ENCODE measurements at places on chromosomes 6 and 20.
A peak's percentile ranks its signal among the peaks of the same experiment; 100 is the strongest.

DNA sequence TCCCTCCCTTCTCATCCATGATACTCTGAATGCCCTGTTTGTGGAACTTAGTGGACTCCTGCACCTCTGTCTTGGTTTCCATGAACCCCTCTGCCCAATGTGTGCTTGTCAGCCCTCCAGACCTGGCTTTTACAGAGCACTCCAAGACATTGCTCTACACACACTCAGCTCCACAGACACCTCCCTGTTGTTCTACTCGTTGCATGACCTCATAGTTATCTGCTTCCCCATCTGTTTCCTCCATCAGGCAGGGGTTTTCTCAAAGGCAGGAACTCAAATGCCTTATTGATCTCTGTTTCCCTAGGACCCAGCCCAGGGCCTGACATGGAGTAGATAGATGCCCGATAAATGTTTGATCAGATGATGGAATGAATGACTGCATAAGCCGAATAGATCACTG is 13.3 kb downstream of the PLCG1 start:
- no peak for DNase-seq

- DNase-seq = no peak
Measured at GRCh38 chr20:62550087-62550632, 74.4 kb upstream of the GATA5 start.

GRCh38 chr6:152300517-152300916 is 336.6 kb downstream of the SYNE1 start:
- no peak for DNase-seq

GRCh38 chr6:106025655-106026054 is 60.5 kb upstream of the PRDM1 start:
- DNase-seq = no peak

- DNase-seq = no peak
Measured at GRCh38 chr20:17837179-17837578, 131.4 kb downstream of the SNX5 start.

DNA sequence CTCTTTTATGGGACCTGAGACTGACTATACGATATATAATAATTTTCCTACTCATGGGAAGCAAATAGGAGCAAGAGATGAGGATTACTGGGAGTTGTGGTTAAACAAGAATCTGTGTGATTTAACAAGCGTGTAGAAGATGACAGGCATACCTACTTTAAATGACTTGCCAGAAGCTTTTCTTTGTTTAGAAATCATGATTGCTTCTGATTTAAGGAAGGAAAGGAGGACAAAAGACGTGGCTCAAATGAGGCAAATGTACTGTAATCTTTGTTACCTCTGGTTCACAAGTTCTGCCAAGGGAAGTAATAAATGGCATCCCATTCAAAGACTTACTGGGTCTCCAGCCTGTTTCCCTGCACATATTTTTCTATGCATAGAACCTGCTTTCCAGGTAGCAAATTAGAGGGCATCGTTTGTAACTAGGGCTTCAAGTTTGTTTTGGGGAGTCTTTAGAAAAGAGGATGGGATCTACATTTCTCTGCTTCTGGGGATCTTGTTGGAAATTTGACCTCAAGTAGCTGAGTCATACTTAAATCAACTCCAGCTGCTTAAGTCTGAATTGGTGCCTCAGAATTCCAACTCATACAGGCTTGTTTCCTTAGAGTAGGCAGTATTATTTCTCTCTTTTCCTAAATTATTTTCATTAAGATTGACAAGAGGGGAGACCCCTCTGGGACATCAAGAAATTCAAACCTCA is 2.9 kb upstream of the TRMT11 start:
- no peak for DNase-seq

- DNase-seq = peak; percentile 43
Measured at GRCh38 chr6:83215131-83216047, 22.2 kb downstream of the RWDD2A start.

DNA sequence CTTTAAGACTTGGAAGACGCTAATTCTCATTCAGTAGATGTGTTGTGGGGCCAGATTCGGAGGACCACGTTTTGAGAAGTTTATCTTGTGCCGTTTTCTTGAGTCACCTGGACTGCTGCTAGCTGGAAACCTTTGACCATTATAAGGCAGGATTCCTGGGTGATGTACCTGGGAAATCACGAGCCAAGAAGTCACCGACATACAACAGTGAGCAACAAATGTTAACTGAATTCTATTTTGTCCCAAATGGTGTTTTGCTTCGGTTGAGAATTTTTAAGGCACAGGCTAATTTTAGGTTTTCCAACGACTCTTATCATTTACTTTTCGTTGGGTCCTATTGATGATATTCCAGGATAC is 93.4 kb upstream of the BTN3A2 start:
- no peak for DNase-seq

DNA sequence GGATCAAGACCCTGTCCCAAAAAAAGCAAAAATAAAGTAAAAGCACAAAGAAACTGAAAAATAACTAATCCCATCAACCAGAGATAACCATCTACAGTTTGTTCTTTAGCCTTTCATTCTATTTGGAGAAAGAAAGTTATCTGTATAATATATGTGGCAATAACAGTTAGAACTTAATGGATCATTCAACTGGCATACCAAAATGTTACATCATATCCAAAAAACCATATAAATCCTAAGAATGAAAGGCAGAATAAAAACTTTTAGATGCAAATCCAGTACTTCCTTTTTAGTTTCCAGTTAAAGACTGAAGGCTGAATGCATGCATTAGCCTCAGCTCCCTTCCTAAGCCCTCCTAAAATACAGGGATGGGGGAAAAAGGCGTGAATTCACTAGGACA is 25.2 kb downstream of the ILRUN start:
- DNase-seq = no peak

DNA sequence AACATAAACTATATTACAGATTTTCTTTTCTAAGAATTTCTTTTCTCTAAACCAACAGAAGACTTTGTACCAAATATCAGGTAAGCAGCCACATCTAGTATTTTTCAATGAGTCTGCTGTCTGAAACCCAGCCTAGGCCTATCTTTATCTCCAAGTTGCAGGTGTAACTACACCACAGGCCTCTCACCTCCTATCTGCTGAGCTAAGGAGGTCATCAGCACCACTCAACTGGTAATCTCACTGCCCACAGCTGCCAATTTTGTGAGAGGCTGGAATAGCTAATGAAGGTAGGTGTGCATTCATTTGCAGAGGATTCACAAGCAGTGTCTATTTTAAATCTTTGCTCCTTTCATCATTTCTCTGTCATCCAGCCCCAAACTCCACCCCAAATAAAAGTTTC is 584.8 kb downstream of the HDGFL1 start:
- DNase-seq = no peak

- no peak for DNase-seq
Measured at GRCh38 chr6:45351667-45352066, 23.5 kb downstream of the RUNX2 start.

DNA sequence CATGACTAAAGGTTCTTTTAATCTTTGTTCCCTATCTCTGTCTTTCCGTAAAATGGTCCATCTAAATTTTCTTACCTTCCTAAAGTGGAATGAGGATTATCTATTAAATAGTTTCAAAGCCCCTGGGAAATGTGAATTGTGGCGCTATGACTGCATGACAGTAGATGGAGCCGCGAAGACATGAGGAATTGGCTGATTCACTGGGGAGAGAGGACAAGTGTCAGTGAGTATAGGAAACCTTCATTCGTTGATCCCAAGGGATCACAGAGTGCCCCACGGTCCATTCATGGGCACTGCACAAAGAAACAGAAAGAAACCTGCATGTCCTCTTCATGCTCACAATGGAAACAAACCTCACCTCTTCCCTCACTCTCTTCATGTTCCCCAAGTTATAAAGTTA is 479.3 kb upstream of the BTBD3 start:
- no peak for DNase-seq

DNA sequence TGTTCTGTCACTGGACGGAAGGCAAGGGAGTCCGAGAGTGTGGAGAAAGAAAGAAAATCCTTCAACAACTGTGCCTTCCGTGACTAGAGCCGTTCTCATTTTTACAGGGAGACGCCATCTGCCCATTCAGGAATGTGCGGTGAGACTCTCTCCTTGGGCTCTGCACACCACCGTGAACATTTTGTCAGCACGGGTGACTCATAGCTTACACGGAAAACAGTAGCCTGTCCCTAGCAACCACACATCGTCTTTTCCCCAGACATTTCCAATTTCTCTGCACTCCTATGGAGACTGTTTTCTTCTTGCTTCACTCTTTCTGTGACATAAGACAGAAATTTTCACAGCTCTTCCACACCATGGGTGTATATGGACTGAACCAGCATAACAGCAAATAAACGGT is 55.1 kb downstream of the TBXT start:
- no peak for DNase-seq

- DNase-seq = no peak
Measured at GRCh38 chr6:56297022-56297989, 49.9 kb upstream of the COL21A1 start.

GRCh38 chr6:37960139-37960935 is 140.8 kb downstream of the ZFAND3 start:
- no peak for DNase-seq

- DNase-seq = no peak
Measured at GRCh38 chr6:169170583-169170955, 83.1 kb downstream of the THBS2 start.

Data from effector memory CD8-positive, alpha-beta T cell (primary cell).